ENCODE measurements at places on chromosomes 2 and 18.

- DNase-seq, result no peak
Measured at GRCh38 chr2:51667679-51668078, 635.7 kb upstream of the NRXN1 start.

GRCh38 chr2:32363597-32363996 lies 6.8 kb downstream of the BIRC6 start:
- DNase-seq, result no peak

DNA sequence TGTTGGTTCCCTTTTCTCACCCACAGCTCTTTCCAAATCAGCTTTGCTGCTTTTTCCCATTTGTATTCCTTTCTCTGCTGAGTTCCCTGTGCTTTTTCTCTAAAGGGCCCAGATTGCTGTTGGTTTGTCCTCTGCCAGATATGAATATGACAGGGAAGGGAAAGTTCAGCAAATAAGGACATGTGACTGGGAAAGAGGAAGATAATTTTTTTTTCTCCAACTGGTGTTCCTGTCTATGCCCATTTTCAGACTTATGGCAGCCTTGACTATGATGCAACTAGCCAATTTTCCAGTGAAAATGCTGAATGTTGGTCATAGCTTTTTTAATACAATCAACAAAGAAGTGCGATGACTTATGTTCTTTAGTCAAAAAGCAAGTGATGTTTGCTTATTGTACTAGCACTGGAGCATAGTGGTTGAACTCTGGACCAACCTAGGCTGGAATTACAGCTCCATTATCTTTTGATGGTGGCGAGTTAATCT lies 7.7 kb downstream of the MDH1 start:
- DNase-seq, result peak; percentile 76

GRCh38 chr2:73281244-73281643 lies 3.0 kb downstream of the FBXO41 start:
- DNase-seq, result no peak

GRCh38 chr2:65309699-65310098 lies 82.1 kb downstream of the ACTR2 start:
- DNase-seq, result no peak

DNA sequence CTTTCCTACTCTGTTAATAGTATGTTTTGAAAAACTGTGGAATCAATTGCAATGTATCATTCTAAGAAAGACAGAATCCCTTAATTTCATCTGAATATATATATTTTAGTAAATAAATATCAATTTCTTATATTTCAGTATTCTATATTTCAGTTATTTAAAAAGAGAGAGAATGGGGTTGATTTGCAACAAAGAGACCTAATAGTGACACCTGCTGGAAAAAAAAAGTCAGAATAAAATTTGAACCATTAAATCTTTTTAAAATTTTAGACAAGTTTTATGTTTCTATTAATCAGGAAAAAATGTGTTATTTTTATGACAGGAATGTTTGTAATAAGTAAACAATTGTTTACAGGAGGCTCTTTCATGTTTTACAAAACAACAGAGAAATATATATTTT lies 20.7 kb upstream of the CCNT2 start:
- DNase-seq, result peak; percentile 45

DNA sequence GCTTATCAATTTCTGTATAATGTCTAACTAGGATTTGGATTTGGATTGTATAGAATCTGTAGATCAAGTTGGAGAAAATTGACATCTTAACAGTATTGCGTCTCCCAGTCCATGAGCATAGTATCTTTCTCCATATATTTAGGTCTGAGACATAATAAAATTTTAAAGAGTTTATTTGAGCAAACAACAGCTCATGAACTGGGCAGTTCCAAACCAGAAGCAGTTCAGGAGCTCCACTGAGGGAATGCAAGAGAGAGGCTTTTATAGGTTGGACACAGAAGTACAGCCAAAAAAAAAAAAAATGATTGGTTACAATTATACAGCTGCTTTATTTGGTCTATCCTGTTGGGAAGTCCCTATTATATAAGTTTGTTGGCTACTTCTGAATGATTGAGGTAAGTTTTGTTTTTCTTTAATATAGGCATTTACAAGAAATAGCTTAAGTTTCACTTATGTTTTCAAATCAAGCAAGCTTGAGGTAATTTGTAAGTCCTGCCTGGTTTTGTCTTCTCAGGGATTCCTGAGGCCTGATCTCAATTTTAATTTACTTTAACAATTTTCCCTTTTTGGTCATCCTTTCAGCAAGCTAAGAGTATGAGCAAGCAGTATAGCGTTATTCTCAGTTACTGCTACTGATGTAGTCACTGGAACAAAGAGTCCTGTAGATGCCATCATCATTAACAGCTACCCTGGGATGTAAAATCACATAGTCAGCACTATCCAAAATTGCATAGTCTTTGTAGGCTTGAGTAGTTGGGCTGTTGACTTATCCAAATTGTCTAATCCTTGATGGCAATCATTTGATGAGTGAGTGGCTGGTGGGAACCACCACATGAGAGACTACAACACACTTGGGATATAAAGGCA lies 27.5 kb upstream of the RUFY4 start:
- DNase-seq, result peak; percentile 73

DNA sequence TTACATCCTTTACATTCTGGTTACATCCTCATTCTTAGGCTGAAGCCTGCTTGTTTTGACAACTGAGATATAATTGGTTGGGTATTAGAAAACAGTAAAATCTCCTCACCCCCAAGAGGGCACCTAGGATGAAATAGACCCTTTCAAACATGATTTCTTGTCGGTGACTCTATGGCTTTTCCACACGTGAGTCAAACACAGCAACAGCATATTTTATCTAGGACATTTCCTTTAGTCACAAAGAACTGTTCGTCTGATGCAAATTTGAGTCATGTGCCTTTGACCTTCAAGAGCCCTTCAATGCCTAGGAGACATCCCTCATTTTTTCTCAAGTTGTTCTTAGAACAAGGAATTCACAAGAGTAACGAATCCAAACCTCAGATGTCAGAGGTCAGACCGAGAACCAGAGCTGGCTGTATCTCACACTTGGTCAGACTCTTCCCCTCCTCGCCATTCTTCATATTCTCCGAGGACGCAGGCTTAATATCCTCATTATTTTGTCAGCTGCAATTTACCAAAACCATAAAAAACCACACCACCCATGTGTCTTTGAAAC lies 60.5 kb upstream of the ALKAL2 start:
- DNase-seq, result no peak

DNA sequence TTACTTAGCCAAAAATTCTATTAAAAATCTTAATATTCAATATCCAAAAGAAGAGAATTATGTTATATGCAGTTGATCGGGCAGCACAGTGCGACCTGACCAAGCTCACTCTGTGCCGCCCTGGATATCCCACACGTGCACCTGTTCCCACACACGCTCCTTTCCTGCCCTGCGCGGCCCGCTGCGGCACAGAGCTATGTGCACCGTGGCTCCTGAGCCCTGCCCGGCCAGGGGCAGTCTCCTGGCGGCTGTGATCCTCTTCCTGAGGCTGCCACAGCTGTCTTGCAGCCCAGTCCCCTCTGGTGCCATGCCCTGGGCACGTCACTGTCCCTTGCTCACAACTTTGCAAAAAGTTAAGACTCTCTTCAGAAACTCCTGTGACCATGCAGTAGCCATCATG lies 29.3 kb downstream of the TRAPPC12 start:
- no peak for DNase-seq

- DNase-seq, result no peak
Measured at GRCh38 chr18:26863921-26864497, 1.5 kb downstream of the AQP4 start.

- DNase-seq, result no peak
Measured at GRCh38 chr2:161029321-161029720, 130.9 kb upstream of the TANK start.

GRCh38 chr18:32920796-32921787 lies 148.3 kb upstream of the KLHL14 start:
- peak; percentile 76 for DNase-seq

- DNase-seq, result peak; percentile 92
Measured at GRCh38 chr2:217222309-217222910, 362.5 kb upstream of the TNP1 start.

DNA sequence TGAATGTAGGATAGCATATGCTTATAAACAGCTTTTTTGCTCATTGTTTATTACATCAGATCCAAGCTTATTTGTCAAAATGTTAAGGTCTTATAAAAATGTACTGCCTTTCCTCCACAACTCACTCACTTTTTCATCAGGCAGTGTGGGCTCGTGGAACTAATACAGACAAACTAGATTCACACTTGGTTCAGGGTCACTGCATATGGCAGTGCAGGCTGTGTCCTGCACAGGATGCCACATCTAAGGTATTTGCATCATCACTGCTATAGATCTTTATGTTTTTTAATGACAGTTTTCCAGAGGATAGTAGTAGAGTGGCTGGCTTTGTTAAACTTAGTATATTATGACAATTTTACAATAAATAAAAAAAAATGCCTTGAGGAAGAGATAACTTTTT lies 381.0 kb downstream of the CLIP4 start:
- DNase-seq, result no peak

DNA sequence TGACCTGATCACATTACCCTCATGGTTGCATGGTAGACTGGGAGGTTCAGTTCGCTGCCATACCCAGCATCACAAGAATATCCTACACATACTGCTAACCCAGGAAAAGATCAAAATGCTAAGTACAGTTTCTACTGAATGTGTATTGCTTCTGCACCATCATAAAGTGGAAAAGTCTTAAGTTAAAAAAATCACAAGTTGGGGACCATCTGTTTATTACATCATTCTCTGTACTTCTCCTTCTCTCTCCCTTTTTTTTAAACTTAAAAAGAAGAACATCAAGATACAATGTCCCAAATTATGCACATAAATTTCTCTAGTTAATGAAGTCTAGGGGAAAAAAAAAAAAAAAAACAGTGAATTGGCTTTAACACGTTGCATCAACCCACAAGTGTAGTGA lies 43.3 kb downstream of the NBAS start:
- DNase-seq, result no peak

DNA sequence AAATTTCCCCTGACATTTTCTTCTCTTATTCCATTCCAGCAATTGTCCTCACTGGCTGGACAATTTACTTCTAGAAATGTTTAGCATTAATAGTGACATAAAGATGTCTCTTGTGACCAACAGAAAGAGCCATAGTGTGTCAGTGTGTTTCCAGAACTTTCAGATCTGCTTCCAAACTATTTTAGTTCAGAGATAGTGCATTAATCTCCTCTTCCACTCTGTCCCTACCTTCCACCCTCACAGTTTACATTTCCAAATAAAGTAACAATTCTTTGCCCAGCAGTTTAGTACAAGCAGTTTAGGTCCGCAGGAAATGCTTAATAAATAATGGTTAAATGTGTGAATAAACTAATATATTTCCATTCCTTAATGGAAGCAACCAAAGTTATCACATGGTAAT lies 24.5 kb upstream of the RAPGEF4 start:
- DNase-seq, result no peak

DNA sequence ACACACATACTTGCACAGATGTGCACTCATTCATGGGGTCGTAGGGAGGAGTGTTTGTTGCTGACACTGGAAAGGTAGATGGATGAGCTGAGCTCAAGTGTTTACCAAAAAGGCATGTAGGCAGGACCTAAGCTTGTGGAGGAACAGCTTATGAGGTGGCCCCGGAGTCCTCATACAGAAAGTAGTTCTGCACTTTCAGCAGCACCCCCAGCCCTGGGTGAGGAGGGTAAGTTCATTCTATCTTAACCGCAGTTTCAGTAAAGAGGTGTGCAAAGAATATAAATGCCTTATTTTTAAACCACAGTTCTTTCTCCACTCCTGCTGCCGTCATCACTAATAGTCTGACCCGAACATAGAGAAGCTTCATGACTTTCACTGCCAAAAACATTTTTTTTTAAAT lies 31.7 kb upstream of the RNF152 start:
- DNase-seq, result no peak

GRCh38 chr18:8778824-8779223 lies 73.5 kb downstream of the MTCL1 start:
- DNase-seq, result no peak

- DNase-seq, result no peak
Measured at GRCh38 chr2:238942080-238942725, 94.3 kb downstream of the TWIST2 start.

DNA sequence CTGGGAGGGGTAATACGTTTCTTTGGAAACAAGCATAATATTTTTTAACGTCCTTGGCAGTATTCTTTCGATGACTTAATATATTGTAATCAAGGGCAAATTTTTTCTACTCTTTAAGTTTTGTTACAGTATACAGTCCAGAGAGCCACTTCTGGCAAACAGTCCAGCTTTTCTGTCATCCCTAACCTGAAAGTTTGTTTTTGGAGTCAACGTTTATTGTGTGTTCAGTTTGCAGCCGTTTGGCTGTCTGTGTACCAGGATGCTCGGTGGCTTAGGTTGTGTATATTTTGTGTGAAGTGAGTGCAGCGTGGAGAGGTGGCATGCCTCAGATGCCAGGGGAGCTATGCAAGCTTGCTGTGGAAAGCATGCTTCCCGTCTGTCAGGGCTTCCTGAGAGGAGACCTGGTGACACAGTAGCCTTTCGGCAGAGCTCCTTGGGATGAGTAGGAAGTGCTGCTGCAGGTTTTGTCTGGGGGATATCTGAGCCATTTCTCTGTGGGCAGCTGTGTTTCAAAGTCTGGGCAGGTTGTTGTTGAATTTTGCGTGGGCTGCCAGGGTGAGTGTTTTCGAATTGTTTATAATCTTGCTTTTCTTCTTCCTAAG lies 14.7 kb downstream of the MAP3K20 start:
- DNase-seq, result no peak

DNA sequence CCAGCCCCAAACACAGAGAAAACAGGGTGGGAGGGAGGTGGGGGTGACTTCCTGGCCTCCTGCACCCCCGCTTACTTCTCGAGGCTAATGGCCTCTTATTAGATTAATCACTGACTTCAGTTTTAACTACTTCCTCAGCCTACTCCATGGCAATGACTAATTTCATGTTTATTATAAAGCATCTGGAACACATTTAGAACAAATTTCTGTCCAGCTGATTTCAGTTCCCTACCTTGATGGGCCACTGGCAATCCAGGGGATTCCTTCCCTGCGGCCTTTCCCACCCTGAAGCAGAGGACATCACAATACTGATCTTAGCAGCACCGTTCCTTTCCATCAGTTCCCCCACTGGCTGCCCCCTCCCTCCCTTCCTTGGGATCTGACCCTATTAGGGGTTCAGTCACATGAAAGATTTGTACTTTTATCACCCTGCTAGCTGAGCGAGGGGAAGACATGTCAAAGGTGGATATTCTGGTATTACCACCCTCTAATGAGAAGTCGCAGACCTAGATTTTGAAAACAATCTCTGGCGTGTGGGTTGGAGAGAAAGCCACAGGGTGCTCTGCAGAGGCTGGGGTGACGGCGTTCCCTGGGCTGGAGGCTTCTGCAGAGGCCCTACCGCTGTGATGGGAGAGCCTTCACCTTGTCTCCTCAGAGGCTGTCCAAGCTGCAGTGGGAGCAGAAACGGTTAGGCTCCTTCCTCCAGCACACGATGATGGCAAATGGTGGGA lies 67.6 kb downstream of the KIAA2012 start:
- no peak for DNase-seq
